ENCODE measurements at places on chromosomes 2 and 18.

- DNase-seq: no peak
These were observed 38.3 kb upstream of the CTIF start for GRCh38 chr18:48500517-48500916.

DNA sequence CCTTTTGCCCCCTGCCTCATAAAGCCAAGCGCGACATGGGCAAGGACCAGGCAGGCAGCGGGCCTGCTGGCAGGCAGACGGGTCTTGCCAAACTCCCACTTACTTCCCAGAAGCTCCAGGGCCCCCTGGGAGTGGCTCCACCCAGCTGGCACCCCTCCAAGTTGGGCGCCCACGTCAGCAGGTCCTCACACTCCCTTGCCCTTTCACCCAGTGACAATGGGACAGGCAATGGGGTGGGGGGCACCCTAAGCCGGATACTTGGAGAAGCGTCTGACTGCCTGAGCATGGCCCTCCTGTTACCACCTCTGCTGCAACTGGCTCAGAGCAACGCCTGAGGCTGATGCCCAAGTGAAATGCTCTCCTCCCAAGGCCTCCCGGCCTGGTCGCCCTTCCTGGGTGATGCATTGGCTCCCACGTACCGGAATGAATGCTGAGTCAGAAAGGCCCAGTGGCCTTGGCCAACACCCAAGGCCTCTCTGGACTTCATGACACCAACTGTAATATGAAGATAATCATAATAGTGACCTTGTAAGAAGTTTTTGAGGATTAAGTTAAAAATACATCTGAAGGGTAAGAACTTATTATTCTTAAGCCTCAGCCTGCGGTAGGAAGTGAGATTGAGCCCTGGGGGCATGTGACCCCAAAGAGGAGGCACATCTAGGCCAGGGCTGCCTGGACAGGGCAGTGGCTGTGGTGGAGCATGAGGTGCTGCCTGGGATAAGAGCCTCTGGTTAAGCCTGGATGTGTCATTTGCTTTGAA is 31.6 kb downstream of the KCNK3 start:
- DNase-seq: no peak

DNA sequence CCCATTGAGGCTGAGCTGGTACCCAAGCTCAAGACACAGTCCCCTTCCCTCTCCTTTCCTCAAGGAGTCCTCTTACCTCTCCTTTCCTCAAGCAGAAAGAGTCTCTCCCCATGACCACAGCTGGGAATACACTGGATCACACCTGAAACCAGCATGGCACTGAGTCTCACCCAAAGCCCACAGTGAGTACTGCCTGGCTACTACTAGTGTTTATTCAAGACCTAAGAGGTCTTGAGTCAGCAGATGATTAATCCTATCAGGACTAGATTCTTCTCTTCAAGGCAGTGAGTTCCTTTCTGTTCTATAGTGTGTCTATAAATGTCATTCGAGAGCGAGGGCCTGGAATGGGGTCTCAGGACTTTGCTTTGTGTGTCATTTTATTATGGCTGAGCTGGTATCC is 111.4 kb downstream of the METTL4 start:
- peak; percentile 58 for DNase-seq

DNA sequence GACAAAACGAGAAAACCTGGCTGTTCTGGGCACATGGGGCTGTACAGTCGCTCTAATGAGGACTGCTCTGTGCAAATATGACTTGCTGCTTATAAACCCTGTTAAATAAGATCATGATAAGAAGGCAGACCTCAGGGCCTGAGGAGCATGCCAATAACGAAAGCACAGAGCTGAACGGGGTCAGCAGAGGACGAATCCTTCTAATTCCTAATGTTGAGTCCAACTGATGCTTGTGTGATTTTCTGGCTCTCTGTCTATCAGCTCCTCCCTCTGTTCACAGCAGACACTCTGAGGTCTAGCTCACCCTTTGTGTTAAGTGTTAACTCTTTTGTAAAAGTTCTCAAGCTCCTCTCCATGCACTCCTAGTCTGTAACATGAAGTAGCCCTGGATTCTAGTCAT is 167.2 kb upstream of the REV1 start:
- no peak for DNase-seq

- DNase-seq: peak; percentile 71
These were observed 636.9 kb downstream of the PLCL1 start for GRCh38 chr2:198441246-198441645.

GRCh38 chr18:3186678-3187658 is 32.8 kb downstream of the MYOM1 start:
- DNase-seq: no peak

DNA sequence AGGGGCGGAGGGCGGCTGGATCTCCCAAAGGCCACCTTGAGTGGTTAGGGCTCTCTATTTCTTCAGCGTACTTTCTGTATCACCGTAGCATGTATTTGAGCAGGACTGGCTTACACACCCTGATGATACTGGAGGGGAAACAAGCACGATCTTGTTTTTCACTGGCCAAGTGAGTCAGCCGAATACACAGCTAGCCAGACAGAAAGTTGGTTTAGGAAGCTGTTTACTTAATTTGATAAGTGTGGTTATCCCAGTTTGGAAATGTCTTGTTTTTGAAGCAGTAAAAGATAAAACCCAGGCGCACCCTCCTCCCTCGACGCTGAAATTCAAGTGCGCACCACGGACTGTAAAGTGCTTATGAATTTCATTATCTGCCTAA is 582 bp downstream of the RIOK3 start:
- peak; percentile 89 for DNase-seq

DNA sequence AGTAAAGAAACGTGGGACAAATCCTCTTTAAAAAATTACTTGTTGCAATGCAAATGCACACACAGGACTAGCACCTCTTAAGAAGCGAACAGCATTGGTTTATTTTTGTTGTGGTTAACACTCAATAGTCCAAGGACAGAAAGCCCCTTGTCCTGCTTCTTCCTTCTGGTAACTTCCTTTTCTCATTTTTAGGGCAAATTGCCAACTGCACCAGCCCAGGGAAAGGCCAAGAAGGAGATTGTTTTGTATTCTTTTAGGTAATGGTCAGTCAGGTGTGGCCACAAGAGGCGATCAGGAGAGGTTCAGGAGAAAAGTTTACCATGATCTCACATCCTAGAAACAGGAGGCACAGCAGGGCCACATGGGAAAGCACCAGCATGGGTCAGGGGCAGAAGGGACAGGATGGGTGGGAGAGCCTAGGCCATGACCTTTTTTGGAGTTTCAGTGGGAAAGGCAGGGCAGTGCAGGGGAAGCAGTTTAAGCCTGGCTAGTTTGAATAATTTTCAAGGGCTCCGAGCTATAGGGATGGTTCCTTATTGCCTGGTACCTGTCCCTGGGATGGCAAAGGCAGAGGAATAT is 73.0 kb downstream of the CHRNA1 start:
- DNase-seq: no peak

DNA sequence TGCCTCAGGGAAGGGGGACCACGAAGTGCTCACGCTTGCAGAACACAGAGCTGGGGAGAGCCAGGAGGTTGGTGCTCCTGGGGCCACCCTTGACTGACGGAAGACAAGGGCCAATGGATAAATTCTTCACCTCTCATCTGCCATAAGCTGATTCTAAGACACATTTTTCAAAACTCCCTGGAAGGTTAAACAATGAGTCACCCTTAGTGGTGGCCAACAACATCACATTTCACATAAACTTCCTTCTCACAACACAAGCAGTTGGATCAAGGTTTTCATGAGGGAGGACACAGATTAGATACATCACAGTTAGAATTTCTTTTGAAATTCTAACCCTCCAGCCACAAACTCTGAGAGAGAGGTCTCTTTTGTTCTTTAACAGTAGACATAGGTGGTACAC is 713.6 kb upstream of the POU3F3 start:
- DNase-seq: no peak

GRCh38 chr2:112796486-112796885 is 12.2 kb upstream of the IL1A start:
- DNase-seq: no peak

- DNase-seq: no peak
These were observed 43.7 kb upstream of the CAB39 start for GRCh38 chr2:230668939-230669303.

- DNase-seq: no peak
These were observed 59.3 kb downstream of the EMILIN2 start for GRCh38 chr18:2905854-2906703.

DNA sequence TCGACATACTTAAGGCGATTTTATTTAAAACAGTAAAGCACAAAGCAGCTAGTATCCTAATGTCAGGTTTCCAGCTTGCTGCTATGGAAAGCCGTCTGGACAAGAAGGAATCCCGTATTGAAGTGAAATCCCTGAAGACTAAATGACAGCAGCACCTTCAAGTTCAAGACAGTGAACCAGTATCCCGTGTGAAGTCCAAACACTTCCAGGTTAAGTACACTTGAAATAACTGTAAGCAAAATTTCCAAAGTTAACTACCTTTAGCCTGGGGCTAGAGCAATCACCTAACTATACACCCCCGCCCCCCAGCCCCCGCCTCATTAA is 1.2 kb downstream of the MBOAT2 start:
- DNase-seq: no peak

DNA sequence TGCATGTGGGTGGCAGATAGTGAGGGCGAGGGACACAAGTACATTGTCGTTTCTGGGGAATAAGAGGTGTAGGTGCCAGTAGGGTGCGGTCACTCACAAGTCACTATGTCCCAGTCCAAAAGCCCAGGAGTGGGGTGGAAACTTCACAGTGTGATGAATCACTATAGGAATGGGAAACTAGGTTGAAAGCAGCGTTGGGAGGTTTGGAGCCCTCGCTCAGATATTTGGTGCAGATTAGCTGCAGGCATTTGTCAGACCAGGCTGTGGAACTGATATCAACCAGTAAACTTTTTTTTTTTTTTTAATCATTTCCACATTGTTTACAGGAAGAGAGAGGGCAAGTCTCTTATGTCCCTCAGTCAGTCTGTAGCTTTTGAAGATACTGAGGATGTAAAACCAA is 121.8 kb downstream of the CERS6 start:
- DNase-seq: no peak

DNA sequence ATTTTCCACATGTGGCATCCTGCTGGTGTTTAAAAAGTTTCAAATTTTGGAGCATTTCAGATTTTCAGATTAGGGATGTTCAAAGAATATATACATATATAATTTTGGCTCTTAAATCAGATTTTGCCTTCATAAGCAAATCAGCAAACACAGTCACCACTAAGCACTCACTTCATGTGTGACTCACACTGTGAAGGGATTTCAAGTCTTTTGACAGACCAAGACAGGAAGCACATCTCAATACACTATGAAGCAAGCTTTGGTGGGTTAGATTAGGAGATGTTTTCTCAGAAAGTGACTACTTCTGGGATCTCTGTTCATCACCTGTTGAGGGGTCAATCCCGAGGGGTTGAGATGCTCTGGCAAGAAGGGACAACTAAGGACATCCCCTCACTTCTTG is 227.8 kb upstream of the RBBP8 start:
- DNase-seq: peak; percentile 49

GRCh38 chr2:28480403-28481049 is 15.3 kb upstream of the PLB1 start:
- no peak for DNase-seq

All from epithelial cell of prostate (primary cell).